Fibroblast of gingiva (primary cell): ENCODE measurements at places on chromosomes 5 and 9.

DNA sequence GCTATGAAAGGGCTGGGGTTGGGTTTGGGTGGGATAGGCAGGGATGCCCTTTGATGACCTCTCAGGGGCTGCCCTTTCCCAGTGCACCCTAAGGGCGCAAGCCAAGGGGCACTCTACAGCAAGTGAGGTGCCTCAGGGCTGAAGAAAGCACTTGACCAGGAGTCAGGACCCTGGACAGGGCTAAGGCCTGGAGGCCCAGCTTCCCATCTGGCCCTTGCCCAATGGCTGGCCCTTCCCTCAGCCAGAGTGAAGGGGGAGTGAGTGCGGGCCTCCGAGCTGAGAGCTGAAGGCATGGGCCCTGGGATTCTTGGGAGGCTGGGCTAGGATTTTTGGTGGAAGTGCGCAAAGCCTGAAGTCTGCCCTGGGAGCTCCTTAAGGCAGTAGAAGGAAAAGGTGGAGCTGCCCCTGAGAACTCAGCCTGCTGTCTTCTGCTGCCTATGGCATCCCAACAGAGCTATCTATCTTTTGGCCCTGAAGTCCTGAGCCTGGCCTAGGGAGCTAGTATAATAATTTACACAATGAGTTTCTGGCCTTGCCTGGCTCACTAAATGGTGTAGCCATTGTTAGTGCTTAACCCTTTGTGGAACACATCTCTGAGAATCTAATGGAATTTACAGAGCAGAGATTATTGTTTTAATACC is 16.4 kb downstream of the JADE2 start:
- DNase-seq, result no peak

- DNase-seq, result peak; percentile 66
Observed at GRCh38 chr5:122154910-122155309, 25.6 kb downstream of the ZNF474 start.

GRCh38 chr5:78778538-78778937 is 130.0 kb upstream of the LHFPL2 start:
- no peak for DNase-seq

DNA sequence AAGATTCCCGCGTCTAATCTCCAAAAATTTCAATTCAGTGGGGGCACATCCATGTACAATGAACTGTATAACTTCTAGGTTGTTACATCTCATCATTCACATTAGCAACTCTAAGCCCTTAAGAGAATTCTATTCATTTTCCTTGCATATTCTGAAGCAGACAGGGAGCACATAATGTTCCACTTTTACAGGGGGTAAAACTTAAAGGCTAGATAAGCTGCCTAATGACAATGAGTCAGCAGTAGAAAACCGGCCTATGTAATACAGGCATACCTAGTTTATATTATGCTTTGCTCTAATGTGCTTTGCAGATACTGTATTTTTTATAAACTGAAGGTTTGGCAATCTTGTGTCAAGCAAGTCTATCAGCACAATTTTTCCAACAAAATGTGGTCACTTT is 40.4 kb downstream of the PTAR1 start:
- no peak for DNase-seq

- DNase-seq, result no peak
Observed at GRCh38 chr5:62707563-62707962, 128.9 kb downstream of the LRRC70 start.

DNA sequence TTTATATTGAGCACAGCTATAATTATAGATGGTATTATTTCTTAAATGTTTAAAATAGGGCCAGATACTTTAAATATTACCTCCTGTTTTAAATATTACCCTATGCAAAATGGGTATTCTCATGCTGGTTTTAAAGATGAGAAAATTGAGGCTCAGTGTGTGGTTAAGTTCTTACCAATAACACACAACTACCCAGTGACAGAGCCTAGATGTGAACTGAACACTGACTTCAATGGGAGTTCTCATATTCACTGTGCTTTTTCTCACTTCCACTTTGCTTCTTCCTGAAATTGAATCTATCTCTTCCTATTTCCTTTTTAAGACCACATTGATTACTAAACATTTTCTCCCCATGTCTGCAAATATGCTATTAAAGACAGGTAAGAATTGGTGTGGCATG is 135.8 kb upstream of the TUSC1 start:
- no peak for DNase-seq

DNA sequence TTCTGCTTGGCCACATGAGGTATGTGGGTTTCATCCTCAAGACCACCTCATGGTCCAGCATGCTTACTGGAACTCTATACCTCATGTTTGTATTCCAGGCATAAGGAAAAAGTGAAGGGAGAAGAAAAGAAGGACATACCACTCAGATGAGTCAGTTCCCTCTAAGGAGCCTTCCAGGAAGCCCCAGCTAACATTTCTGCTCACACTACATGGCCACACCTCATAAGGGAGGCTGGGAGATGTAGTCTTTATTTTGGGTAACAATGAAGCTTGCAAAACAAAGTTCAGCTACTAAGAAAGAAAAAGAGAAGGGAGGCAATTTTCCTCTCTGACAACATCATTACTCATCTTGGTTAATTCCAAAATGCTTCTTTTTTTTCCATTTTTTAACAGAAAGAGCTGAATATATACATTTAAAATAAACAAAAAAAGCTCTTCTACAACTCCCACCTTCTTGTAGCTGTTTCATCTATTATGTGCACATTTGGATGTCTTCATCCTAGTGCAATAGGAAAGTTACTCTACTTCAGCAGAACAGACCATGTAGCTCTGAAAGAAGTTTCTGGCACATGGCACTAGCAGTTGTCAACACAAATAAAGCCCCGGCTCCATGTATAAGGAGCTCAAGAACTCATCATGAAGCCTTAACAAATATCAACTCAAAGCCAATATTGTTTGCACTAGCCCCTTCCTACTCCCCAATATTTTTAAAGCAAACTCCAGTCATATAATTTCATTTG is 123.6 kb upstream of the CCDC112 start:
- DNase-seq, result peak; percentile 95
